ENCODE measurements at places on chromosomes 5 and 9. TPM values are rescaled to one million over a fixed set of nuclear protein-coding genes. Genes with fewer than 3 reads are reported as not detected.
A peak's percentile ranks its signal among the peaks of the same experiment; 100 is the strongest.

The FCN2 gene
- 0.25 TPM for total RNA-seq

The FBXO4 gene
- 3.9 TPM for total RNA-seq

The DBH gene
- total RNA-seq, result not detected

The SNX2 gene
- 34.6 TPM for total RNA-seq

The FOXD4L6 gene
- total RNA-seq, result not detected

The DDX4 gene
- not detected for total RNA-seq

The RFESD gene
- total RNA-seq, result 5.3 TPM

GRCh38 chr9:111969622-111970021, 73.0 kb downstream of the UGCG start:
- H3K27ac ChIP-seq, result no peak overlapping the region
- no peak for DNase-seq

- H3K4me3 ChIP-seq, result no peak overlapping the region
- H3K27me3 ChIP-seq, result no peaks in the 10 kb centered on the region
- DNase-seq, result no peak
- no peak overlapping the region for H3K27ac ChIP-seq
- peaks cover 14% of the 10 kb centered on the region for H3K4me1 ChIP-seq
These were observed 64.8 kb upstream of the SLC1A1 start for GRCh38 chr9:4425319-4426045.

DNA sequence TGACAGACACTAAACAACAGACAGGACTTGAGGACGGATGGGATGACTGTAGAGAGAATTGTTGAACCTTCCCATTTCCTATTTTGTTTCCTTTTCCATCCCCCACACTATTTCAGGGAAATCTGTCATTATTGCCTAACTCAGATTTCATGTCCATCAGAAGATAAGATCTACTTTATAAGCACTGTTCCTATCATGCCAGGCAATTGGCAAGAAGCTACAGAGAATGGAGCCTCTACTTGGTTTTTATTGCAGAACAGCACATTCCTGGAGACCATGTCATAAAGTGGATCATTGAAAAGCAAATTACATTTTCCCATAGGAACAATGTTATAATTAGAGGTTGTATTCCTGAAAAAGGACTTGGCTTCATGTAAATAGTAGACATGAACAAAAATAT, 173.7 kb upstream of the KIF2A start:
- no peaks in the 10 kb centered on the region for H3K27me3 ChIP-seq
- no peaks in the 10 kb centered on the region for H3K36me3 ChIP-seq
- H3K27ac ChIP-seq, result no peak overlapping the region
- no peaks in the 10 kb centered on the region for H3K4me1 ChIP-seq
- no peak for DNase-seq

DNA sequence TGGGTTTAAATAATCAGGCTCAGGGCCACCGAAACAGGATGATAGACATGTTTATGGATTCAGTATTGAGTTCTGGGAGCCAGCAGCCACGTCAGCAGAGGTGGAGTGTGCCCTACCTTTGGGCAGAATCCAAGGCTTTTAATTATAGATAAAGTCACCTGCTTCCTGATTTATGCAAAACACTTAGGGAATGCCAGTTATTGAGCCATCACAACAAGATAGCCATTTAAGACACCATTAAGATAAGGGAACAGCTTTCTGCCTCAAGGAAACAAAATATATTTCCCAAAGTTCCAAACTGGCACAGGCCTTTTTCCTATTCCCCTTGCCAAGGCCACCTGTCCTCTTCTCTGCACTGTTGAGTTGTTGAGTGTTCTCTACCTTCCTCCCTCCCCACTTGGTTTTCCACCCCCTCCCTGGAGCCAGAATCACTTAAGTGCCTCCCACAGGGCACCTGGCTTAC, 2.4 kb downstream of the CCL28 start:
- H3K36me3 ChIP-seq, result no peaks in the 10 kb centered on the region
- no peaks in the 10 kb centered on the region for H3K27me3 ChIP-seq
- no peak overlapping the region for H3K27ac ChIP-seq
- no peak for DNase-seq
- no peak overlapping the region for H3K4me3 ChIP-seq

- no peak overlapping the region for H3K4me3 ChIP-seq
- H3K27ac ChIP-seq, result peak overlapping the region; percentile 27
These were observed 63.2 kb upstream of the CKMT2 start for GRCh38 chr5:81169924-81170323.

- H3K4me1 ChIP-seq, result no peaks in the 10 kb centered on the region
- H3K27ac ChIP-seq, result no peak overlapping the region
- H3K4me3 ChIP-seq, result no peak overlapping the region
- DNase-seq, result no peak
- H3K36me3 ChIP-seq, result no peaks in the 10 kb centered on the region
These were observed 56.7 kb downstream of the MAMDC2 start for GRCh38 chr9:70100362-70100761.

All from heart right ventricle (tissue), 16 donors.